Muscle of arm (tissue), 14 donors: ENCODE measurements at places on chromosomes 12 and 14. TPM values are rescaled to one million over a fixed set of nuclear protein-coding genes. Genes with fewer than 3 reads are reported as not detected.

The POLE2 gene
- 8.1 TPM for polyA plus RNA-seq

The BTBD6 gene
- 36.3 TPM for polyA plus RNA-seq

The INHBC gene
- polyA plus RNA-seq, result not detected

The CCDC196 gene
- polyA plus RNA-seq, result not detected

The APOF gene
- polyA plus RNA-seq, result not detected

The KRT71 gene
- polyA plus RNA-seq, result not detected

The CELA1 gene
- polyA plus RNA-seq, result not detected

The HCAR2 gene
- 3.0 TPM for polyA plus RNA-seq

The FOXN4 gene
- polyA plus RNA-seq, result not detected

The SYT10 gene
- not detected for polyA plus RNA-seq

The CACNA2D4 gene
- 2.5 TPM for polyA plus RNA-seq

The TAS2R50 gene
- not detected for polyA plus RNA-seq

The CMA1 gene
- polyA plus RNA-seq, result not detected

The TIMM9 gene
- polyA plus RNA-seq, result 102 TPM

The PLA2G1B gene
- polyA plus RNA-seq, result not detected

The HAL gene
- 1.2 TPM for polyA plus RNA-seq

The C12orf54 gene
- not detected for polyA plus RNA-seq

The RDH12 gene
- 1.5 TPM for polyA plus RNA-seq

The SMCO2 gene
- polyA plus RNA-seq, result not detected

The ZNF891 gene
- polyA plus RNA-seq, result 3.6 TPM

The SLC8A3 gene
- polyA plus RNA-seq, result 4.4 TPM

The OR6C2 gene
- polyA plus RNA-seq, result not detected

The TECPR2 gene
- polyA plus RNA-seq, result 11.6 TPM

The IL22 gene
- polyA plus RNA-seq, result not detected

The OTX2 gene
- polyA plus RNA-seq, result not detected

The SIX6 gene
- polyA plus RNA-seq, result not detected

The KCNC2 gene
- 0.21 TPM for polyA plus RNA-seq

The BHLHE41 gene
- 4.1 TPM for polyA plus RNA-seq

The TMPRSS12 gene
- polyA plus RNA-seq, result 0.09 TPM

The SLC5A8 gene
- not detected for polyA plus RNA-seq

The KRT83 gene
- polyA plus RNA-seq, result not detected

The CLEC4C gene
- not detected for polyA plus RNA-seq
